PC-3 (cell line): ENCODE measurements at places on chromosomes 5 and 9.
A peak's percentile ranks its signal among the peaks of the same experiment; 100 is the strongest.

- peak; percentile 56 for DNase-seq
Observed at GRCh38 chr9:27430750-27431535, 93.1 kb upstream of the IFNK start.

DNA sequence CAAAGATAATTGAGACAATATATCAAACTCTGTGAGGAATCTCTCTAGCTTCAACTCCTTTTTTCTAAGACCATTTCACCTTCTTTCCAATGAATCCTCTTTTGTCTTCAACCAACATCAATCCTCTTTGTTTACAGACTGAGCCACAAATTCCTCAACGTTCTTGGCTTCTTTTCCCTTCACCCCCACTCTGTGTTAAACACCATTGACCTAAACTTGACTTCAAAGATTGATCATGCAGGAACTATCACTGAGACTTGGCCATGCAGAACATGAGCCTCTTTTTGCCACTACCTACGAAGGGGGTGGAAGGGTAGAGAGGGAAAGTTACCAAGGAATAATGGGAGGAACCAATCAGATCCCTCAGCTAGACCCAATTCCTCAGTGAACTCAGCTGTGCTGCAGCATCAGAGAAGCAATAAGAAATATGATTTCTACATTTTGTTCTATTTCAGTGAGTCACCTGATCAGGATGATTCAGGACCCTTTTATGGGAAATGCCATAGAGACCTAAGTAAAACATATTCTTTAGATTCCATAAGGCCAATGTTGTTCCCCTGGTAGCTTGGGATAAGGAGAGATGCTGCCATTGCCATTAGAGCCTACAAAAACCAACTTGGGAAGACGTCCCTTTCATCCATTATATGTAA is 187.7 kb upstream of the RGMB start:
- peak; percentile 58 for DNase-seq

DNA sequence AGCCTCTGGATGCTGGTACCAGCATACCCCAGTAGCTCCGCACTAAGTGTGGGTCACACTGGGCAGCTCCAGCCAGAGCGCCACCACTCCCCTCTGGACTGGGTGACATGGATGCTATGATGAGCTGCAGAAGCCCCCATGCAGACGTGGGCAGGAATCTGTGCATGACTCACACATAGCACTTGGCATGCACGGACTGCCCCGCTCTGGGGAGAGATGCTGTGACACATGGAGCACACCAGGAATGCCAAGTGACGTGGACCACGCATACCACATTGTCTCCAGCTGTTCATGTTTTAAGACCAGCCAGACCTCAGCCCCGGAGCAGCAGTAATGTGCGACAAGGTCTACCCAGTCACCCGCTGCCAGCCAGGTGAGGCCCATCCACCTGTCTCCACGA is 64.1 kb downstream of the SEMA4D start:
- no peak for DNase-seq

DNA sequence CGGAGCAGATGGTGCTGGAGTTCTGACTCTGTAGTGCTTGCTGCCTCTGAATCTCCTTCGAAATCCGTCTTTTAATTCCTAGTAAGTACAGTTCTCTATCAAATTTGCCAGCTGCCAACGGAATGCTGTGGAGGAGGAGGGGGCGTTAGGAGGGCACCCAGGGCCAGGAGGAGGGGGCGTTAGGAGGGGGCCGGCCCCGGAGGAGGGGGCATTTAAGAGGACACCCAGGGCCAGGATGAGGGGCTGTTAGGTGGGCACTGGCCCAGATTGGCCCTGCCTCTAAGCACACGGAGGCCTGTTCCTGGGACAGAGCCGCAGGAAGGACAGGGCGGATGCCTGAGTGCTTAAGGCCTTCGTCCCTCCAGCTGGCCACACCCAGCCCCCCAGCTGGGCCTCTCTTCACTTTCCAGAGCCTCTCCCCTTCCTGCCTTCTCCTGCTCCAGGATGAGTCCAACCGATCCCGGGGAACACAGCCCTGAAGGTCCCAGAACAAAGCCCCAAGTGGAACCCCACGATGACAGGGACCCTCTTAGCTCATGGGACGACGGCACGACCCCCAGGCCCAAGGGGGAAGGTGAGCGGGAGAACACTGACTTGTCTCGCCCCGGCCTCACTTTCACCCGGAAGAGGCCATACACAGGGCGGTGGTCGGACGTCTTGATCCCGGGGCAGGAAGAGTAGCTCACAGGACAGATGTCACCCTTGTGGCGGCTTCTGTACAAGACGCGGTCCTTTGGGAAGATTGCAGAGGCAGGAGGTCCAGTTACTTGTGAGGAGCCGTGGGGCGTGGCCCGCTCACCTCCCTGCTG is 9.8 kb downstream of the INPP5E start:
- DNase-seq = no peak

DNA sequence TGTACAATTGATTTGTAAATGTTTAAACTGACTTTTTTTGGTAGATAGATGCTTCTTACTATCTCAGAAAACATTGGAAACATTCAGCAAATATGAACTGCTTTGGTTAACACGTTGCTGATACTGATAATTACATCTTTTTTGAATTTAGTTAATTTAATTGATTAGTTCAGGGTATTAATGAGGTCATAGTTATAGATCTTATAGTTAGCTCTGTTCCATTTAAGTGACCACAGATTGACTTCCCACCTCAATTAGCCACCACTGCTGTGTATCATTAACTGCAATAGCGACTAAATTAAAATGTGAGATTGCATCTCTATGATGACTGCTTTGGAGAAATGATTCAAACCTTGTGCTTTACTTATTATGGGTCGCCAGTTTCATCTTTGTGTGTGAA is 407.1 kb upstream of the EDIL3 start:
- no peak for DNase-seq

DNA sequence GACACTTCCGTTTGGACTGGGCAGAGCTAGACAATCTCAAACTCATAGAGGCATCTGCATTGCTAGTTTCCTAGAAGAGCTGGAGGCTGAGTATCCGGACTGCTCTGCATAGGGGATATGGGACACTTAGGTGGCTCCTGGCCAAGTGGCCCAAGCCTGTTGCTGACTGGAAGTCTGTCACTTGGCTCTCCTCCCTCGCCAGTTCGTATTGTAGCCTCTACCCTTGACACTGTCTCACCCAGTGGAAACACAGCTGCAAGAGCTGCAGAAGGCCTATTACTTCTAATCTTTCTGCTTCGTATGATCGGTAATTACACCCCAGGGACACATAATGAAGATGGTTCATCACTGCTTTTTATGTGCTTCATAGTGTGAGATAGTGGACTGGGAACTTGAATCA is 34.7 kb downstream of the ITGA1 start:
- no peak for DNase-seq

DNA sequence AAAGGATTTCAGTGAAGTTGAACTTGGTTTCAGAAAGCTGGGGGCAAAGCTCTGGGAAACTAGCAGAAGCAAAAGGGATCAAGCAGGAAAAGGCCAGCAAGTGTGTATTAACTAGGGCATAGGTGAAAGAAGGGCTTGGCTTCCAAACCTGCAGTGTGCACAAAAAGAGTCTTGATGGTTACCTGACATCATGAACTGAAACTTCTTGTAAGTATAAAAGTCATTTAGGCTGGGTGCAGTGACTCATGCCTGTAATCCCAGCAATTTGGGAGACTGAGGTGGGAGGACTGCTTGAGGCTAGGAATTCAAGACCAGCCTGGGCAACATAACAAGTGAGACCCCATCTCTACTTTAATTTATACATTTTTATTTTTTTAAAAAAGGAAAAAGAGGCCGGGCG is 216.4 kb downstream of the EPB41L4A start:
- DNase-seq = no peak

- peak; percentile 93 for DNase-seq
Observed at GRCh38 chr5:34598177-34598794, 57.8 kb upstream of the RAI14 start.
